Testis (tissue), 5 donors: ENCODE measurements at places on chromosomes 1 and 21. TPM values are rescaled to one million over a fixed set of nuclear protein-coding genes. Genes with fewer than 3 reads are reported as not detected.

DNA sequence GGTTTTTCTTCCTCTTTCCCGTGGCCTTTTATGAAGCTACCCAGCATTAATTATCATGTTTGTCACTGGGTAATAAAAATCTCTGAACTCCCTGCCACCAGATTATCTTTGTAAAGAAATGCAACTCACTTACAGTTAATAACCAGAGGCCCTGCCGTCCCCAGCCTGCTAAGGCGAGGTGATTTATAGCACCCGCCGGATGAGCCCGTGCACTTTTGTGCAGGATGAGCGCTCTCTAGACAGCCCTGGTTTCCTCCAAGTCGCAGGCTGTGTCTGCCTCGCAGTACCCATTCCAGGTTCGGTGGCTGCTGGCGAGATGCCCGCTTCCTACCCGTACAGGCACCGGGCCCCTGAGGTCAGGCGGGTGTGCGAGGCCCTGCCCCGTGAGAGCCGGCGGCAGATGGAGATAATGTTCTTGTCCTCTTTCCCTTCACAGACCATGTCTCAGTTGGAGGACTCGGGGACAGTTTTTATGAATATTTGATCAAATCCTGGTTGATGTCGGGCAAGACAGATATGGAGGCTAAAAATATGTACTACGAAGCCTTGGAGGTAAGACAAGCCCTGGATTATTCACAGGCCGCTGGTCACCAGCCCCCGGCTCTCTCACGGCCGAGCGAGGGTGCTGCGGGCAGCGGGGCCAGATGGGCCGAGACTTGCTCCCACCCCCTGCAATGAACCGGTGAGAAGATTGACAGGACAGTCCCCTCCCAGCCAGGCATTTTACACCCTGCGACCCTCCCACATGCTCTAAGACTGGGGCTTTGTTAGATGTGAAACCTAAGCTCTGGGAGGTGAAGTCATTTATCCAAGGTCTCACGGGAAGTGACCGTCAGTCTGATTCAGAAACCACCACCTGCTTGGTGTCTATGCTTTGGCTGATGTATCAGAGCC is 28.5 kb upstream of the SELENON start:
- H3K36me3 ChIP-seq = no peaks in the 10 kb centered on the region
- no peak overlapping the region for H3K4me3 ChIP-seq
- H3K4me1 ChIP-seq = peaks cover 20% of the 10 kb centered on the region
- peak; percentile 28 for DNase-seq

DNA sequence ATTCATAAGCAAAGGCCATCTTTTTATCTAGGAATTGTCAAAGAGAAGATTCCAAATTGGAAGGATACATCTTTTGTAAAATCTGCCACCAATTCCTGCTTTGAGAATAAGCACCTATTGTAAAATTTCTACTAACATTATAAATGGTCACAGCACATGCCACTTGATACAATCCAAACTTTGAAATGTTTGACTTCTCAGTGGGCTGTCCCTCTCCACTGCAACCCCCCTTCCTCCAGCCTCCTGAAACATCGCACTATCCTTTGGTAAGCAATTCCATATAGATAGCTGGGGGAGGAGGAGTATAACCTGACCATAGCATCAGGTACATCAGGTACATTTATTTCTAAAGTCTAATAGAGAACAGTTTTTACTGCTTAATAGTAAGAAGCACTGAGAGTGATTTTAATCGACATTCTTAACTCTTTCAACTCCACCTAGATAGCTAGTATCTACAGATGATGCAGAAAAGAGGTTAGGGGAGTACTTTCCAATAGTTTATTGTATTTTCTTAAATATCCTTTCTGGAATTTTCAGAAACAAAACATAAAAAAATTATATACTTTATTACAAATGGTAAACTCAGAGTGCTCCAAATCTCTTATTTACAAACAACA is 2.9 kb downstream of the JUN start:
- no peak for DNase-seq
- H3K27ac ChIP-seq = no peak overlapping the region
- H3K4me1 ChIP-seq = peaks cover 13% of the 10 kb centered on the region
- H3K4me3 ChIP-seq = peak overlapping the region; percentile 86
- H3K36me3 ChIP-seq = no peaks in the 10 kb centered on the region

- H3K4me1 ChIP-seq = peaks cover 45% of the 10 kb centered on the region
- no peaks in the 10 kb centered on the region for H3K36me3 ChIP-seq
- H3K4me3 ChIP-seq = no peak overlapping the region
- no peak for DNase-seq
Measured at GRCh38 chr1:153610334-153610733, 2.6 kb downstream of the S100A16 start.

GRCh38 chr1:211601982-211602670 is 23.2 kb upstream of the SLC30A1 start:
- no peak overlapping the region for H3K4me3 ChIP-seq
- no peak for DNase-seq
- no peaks in the 10 kb centered on the region for H3K36me3 ChIP-seq
- H3K27me3 ChIP-seq = no peaks in the 10 kb centered on the region
- H3K27ac ChIP-seq = no peak overlapping the region

DNA sequence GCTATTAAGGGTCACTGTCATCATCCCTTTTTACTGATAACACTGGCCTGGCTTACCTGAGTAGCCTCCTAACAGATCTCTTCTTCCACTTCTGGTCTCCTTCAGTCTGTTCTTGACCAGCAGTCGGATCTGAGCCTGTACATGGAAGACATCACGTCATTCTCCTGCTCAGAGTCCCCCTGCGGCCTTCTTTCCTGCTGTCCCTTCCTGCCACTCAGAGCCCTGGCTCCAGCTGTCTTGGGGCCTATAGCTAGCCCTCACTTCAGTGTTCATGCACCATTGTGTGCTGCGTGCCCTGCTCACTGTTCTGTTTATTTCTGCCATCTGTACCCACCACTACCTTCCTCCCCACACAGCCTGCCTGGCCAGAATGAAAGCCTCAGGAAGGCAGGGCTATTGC is 8.4 kb downstream of the ADARB1 start:
- H3K27ac ChIP-seq = no peak overlapping the region
- no peak for DNase-seq
- no peaks in the 10 kb centered on the region for H3K27me3 ChIP-seq
- no peak overlapping the region for H3K4me3 ChIP-seq
- H3K4me1 ChIP-seq = no peaks in the 10 kb centered on the region
- no peaks in the 10 kb centered on the region for H3K36me3 ChIP-seq

DNA sequence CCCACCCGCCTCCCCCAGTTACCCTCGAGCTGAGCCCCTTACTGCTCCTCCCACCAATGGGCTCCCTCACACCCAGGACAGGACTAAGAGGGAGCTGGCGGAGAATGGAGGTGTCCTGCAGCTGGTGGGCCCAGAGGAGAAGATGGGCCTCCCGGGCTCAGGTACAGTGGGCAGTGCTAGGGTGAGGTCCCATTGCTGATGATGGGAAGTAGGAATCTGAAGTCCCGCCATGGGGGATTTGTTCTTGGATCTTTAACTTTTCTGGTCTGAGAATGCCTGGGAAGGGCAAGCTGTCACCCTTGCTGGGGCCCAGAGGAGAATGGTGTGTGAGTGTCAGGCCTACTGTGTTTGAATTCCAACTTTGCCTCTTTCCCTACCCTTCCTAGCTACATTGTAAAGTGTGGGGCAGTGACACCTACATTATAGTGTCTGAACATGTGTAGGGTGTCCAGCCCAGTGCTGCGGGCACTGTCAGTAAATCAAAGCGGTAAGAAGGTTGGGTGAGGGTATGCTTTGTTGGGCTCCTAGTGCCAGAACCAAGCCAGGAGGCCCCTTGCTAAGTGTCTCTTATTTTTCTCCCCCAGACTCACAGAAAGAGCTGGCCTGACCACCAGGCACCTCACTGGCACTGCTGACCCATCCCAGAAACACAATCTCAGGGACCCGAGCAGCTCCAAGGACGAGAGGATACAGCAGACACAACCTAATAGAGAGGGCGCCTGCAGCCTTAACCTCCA is 44.7 kb downstream of the YARS1 start:
- H3K27me3 ChIP-seq = no peaks in the 10 kb centered on the region
- H3K4me1 ChIP-seq = peaks cover 13% of the 10 kb centered on the region
- H3K4me3 ChIP-seq = no peak overlapping the region
- H3K36me3 ChIP-seq = no peaks in the 10 kb centered on the region

- no peaks in the 10 kb centered on the region for H3K27me3 ChIP-seq
- no peak for DNase-seq
- H3K4me3 ChIP-seq = no peak overlapping the region
- H3K4me1 ChIP-seq = no peaks in the 10 kb centered on the region
Measured at GRCh38 chr1:228009116-228009827, 2.5 kb downstream of the WNT3A start.

ADAM15 gene
- 30.7 TPM for total RNA-seq

DNA sequence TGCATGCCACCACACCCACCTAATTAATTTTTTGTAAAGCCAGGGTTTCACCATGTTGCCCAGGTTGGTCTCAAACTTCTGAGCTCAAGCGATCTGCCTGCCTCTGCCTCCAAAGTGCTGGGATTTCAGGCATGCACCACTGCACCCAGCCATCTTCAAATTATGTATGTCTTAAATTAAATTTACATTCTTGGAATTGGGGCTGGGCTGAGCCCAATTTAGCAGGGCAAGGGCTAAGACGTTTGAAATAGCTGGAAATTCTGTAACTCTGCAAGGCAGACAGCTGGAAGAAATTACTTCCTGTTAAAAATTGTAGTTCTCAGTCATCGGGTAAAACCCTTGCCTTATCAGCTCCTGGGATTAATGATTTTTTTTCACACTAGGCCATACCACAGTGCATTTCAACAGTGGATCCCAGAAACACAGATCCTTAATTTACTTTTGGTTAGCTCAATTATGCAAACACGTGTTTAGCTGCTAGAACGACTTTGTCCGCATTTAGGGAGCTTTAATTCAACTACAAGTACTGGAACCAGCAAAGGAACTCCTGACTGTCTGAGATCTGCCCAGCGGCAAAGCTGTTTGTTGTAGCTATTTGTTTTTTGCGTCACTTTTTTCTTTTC is 83.3 kb downstream of the OLFML3 start:
- H3K4me3 ChIP-seq = no peak overlapping the region
- H3K27ac ChIP-seq = no peak overlapping the region
- H3K4me1 ChIP-seq = no peaks in the 10 kb centered on the region

- no peaks in the 10 kb centered on the region for H3K27me3 ChIP-seq
- H3K27ac ChIP-seq = no peak overlapping the region
- peaks cover 11% of the 10 kb centered on the region for H3K4me1 ChIP-seq
Measured at GRCh38 chr1:37794372-37795339, 1.0 kb downstream of the MANEAL start.

NR1I3 gene
- 0.68 TPM for total RNA-seq

DNA sequence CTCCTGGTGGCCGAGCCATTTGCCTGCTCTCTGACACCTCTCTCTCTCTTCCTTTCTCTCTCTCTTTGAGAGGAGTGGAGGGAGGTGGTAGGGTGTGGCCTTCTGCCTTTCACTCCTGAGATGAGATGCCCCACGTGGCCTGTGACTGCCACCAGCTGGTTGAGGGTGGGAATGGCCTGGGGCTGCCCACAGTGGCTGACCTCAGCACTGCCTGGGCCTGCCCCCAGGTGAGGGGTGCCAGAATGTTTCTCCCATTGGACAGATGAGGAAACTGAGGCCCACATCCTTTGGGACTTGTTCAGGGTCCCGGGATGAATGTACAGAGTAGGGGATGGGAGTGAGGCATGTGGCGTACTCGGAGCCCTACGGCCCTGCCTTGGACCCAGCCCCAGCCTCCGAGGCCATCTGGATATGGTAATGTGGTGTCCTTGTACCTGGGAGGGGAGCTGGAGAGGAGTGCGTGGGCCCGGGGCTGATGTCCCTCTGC is 12.7 kb upstream of the C1orf167 start:
- H3K27me3 ChIP-seq = no peaks in the 10 kb centered on the region
- peak; percentile 61 for DNase-seq
- H3K36me3 ChIP-seq = no peaks in the 10 kb centered on the region
- H3K27ac ChIP-seq = no peak overlapping the region

- H3K27ac ChIP-seq = no peak overlapping the region
- H3K4me3 ChIP-seq = no peak overlapping the region
- no peaks in the 10 kb centered on the region for H3K36me3 ChIP-seq
- DNase-seq = no peak
- peaks cover 32% of the 10 kb centered on the region for H3K4me1 ChIP-seq
Measured at GRCh38 chr1:27117733-27118439, 37.0 kb downstream of the SLC9A1 start.

GRCh38 chr1:101307985-101308689 is 71.3 kb downstream of the S1PR1 start:
- no peaks in the 10 kb centered on the region for H3K36me3 ChIP-seq
- peaks cover 9% of the 10 kb centered on the region for H3K4me1 ChIP-seq
- no peaks in the 10 kb centered on the region for H3K27me3 ChIP-seq
- DNase-seq = no peak

ALG14 gene
- total RNA-seq = 3.3 TPM

IL24 gene
- total RNA-seq = not detected

- H3K36me3 ChIP-seq = no peaks in the 10 kb centered on the region
- no peak overlapping the region for H3K27ac ChIP-seq
- no peak for DNase-seq
- H3K4me3 ChIP-seq = no peak overlapping the region
Measured at GRCh38 chr1:165010418-165011070, 346.0 kb downstream of the LMX1A start.

LSS gene
- 152 TPM for total RNA-seq

DNA sequence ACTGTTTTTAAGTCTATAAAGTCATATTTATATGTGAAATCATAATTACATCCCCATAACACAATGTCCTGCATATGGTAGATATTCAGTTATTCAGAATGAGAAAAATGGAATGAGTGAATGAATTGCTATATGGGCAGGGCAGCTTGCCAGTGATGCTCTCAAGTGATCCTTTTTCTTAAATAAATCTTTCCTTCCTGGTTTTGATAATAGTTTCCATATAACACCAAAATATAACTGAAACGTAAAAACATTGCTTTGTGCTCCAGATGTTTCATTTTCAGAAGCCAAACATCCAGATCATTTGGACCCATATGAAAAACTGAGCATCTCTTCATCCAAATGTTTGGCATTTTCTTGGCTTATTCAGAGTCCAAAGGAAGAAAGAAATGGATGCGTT is 30.2 kb upstream of the RGS8 start:
- no peaks in the 10 kb centered on the region for H3K36me3 ChIP-seq
- H3K27ac ChIP-seq = no peak overlapping the region
- H3K4me3 ChIP-seq = no peak overlapping the region
- no peaks in the 10 kb centered on the region for H3K4me1 ChIP-seq

KISS1 gene
- total RNA-seq = 3.5 TPM

ITPKB gene
- total RNA-seq = 18.0 TPM

GRCh38 chr1:203215573-203215972 is 13.9 kb downstream of the CHIT1 start:
- no peaks in the 10 kb centered on the region for H3K27me3 ChIP-seq
- H3K36me3 ChIP-seq = no peaks in the 10 kb centered on the region
- no peak overlapping the region for H3K27ac ChIP-seq
- H3K4me1 ChIP-seq = no peaks in the 10 kb centered on the region
- H3K4me3 ChIP-seq = no peak overlapping the region
- DNase-seq = no peak

HMGB4 gene
- total RNA-seq = 237 TPM

GRCh38 chr1:173099166-173099565 is 48.4 kb upstream of the TNFSF18 start:
- H3K4me1 ChIP-seq = no peaks in the 10 kb centered on the region
- H3K27me3 ChIP-seq = no peaks in the 10 kb centered on the region
- H3K27ac ChIP-seq = no peak overlapping the region

DNA sequence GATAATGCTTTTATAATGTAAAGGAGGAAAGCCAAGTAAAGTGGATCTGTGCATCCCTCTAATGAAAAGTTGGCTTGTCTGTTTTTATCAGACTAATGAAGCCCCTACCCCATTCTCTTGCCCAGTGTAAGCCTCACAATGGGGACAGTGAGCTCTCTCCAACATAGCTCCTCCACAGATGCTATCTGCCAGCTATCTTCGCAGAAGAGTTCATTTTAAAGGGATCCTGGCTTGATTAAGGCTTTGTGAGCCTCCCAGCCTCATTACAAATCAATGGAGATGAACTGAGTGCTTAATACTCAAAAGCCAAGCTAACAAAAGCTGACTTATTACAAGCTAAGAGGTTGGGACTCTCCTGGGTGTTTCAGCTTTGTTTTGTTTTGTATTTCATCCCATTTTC is 514.7 kb downstream of the NUF2 start:
- no peak for DNase-seq
- H3K27me3 ChIP-seq = no peaks in the 10 kb centered on the region
- H3K4me1 ChIP-seq = no peaks in the 10 kb centered on the region
- no peaks in the 10 kb centered on the region for H3K36me3 ChIP-seq
